Stimulated activated CD8-positive, alpha-beta memory T cell treated with anti-CD3 and anti-CD28 coated beads, Interleukin-4, amount 100 ng/mL, for 4 hours (primary cell): ENCODE measurements at places on chromosomes 13 and 19.

- DNase-seq, result no peak
Observed at GRCh38 chr13:73131247-73131646, 72.4 kb downstream of the KLF5 start.

DNA sequence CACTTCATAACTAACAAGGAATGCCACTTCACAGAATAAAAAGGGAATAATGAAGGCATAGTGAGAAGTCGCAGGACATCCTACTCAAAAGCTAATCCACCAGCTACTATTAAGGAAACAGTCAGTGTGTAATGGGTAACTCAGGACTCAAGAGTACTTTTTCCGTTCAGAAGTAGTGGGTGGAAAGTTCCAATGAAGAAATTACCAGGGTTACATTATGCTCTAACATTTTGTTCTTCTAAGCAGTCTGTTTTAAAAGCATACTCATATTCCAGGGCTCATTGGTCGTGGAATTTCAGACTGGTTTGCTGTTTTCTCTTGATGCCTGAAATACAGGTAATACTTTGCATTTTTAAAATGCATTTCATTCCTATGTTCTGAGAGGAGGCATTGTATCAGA is 222.4 kb upstream of the IRS2 start:
- no peak for DNase-seq

GRCh38 chr13:100789025-100789424 is 114.4 kb upstream of the TMTC4 start:
- DNase-seq, result no peak

GRCh38 chr13:99955107-99955746 is 16.3 kb downstream of the ZIC5 start:
- DNase-seq, result no peak

GRCh38 chr13:113672002-113672651 is 5.1 kb downstream of the GRK1 start:
- no peak for DNase-seq

DNA sequence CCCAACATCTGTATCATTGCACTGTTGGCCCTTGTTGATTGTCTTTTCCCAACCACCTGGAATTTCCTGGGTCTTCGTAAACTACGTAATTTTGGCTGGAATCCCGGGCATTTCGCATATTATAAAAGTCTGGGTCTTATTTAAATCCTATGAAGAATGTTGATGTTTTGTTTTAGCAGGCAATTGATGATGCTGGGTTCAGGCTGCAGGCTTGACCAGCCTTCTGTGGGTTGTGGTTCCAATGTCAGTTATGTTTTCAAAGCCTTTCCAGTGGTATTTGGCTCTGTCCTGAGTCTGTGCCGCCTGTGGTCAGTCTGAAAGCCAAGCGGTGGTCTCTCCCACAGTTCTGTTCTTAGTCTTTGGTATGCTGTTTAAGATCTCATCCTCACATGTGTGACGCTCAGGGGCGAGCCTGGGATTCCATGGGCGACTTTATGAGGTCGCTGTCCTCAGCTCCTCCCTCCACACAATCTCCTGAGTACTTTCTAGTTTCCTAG is 12.4 kb downstream of the SLC35E1 start:
- no peak for DNase-seq

DNA sequence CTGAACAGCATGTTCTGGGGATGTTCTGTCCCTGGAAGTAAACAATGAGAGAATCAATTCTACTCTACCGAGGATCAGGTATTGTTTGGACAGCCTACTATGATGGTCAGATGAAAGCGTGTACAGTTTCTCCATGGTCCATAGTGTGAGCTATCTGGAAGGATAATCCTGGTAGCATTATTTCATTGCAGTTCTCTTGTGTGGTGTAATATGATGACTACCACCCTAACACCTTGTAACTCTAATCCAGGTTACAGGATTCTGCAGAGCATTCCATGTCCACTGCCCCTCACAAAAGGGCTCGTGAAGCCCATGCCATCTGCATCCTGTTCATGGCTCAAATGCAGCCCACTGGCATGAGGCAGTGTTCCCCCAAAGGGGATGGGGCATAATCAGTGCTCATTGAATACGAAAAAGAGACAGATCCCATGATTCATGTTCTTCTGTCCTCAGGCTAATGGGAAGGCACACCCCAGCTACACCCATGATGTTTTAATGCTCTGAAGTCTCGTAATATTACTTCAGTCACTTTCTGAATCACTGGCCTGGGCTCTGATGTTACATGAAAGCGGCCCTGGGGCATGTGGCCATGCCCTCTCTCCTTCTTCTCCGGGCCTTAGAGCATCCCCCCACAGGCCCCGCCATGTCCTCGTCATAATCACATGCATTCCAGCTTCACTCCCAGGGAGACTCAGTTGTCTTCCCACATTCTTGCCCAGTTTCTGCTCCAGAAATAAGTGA is 68.4 kb downstream of the HSPH1 start:
- no peak for DNase-seq

- no peak for DNase-seq
Observed at GRCh38 chr13:98398581-98398980, 178.3 kb downstream of the STK24 start.

- no peak for DNase-seq
Observed at GRCh38 chr19:615619-616018, 17.7 kb downstream of the POLRMT start.

DNA sequence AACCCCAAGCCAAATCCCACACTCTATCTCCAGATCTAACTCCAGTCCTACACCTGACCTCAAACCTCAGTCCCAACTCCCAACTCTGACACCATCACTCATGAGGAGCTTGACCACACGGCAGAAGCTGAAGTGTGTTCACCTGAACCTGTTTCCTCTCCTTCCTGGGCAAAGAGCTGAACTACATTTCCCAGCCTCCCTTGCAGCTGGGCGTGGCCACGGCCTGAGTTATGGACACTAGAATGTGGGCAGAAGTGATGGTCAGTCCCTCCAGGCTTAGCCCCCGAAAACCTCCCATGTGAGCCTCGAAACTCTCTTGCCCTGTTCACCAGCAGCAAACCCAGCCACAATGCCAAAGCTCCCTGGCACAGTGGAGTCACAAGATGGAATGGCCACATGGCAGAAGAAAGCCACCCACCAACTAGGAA is 19.5 kb upstream of the MEIS3 start:
- DNase-seq, result no peak

DNA sequence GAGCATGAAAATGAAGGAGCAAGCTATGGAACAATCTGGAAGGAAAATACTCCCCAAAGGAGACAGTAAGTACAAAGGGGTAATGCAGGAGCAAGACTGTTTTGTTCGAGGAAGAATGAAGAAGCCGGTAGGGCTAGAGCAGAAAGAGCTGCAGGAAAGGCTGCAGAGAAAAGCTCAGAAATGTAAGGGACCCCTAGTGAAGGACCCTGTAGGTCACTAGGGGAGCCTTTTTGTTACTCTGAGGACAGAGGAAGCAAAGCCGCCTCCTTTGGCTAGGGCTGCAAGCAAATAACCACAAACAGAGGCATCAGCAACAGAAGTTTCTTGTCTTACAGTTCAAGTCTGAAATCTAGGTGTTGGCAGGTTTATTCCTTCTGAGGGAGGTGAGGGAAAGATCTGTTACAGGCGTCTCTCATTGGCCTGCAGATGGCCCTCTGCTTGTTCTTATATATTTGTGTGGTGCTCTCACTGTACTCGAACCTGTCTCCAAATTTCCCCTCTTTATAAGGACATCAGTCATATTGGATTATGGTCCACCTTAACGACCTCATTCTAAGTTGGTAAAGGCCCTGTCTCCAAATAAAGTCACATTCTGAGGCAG is 362.3 kb downstream of the COG6 start:
- DNase-seq, result no peak

DNA sequence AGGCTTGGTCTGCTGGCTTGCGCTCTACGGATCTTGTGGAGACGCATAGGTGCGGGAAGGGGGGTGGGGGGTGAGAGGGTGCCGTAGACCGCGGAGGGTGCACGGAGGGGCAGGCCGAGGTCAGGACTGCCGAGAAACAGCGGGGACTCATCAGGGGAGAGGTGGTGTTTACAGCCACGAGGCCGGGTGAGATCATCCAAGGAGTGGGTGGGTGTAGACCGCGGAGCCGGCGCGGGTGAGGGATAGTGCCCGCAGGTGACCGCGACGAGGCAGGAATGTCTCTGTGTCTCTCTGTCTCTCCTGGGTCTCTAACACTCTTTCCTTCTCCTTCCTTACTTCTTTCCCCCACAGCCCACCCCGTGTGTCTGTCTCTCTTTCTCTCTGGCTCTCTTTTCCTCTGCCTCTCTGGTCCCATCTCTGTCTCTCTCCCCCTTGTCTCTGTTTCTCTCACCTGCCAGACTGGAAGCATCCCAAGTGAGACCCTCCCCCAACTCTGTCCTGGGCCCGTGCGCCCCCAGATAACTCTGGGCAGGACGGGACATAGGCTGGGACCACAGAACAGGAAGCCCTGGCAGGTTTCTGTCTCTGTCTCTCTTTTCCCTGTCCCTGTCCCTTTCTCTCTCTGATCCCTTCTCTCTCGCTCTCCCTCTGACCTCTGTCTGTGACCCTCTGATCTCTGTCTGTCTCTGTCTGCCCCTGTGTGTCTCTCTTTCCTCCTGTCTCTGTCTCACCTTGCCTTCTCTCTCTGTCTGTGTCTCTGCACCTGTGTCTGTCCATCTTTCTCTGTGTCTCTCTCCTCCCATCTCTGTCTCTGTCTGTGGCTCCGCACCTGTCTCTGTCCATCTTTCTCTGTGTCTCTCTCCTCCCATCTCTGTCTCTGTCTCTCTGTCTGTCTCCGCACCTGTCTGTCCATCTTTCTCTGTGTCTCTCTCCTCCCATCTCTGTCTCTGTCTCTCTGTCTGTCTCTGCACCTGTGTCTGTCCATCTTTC is 1.8 kb upstream of the KLK4 start:
- DNase-seq, result no peak

DNA sequence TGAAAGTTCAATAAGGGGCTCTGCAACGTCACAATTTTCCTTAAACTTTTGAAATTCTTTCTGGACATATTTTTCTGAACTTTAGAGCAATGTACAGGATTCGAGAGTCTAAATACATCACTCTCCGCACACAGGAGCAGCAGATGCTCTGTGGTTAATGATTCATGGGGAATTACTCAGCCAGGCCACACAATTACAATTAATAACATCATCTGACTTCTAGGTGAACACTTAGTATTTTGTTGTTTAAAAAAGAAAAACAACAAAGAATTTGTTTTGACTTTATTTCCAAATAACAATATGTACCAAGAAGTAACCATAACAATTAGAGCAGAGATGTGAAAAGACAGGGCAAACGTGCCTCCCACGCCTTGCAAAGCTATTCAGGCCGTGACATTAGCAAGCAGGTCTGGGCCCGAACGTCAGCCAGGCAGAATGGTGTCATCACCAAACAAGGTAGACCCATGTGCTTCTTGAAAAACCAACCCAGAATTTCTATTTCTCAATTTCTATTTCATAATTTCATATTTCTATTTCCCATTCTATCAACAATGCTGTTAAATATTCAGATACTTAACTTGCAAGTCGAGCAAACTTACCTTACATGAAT is 236.3 kb downstream of the COL4A1 start:
- DNase-seq, result no peak

DNA sequence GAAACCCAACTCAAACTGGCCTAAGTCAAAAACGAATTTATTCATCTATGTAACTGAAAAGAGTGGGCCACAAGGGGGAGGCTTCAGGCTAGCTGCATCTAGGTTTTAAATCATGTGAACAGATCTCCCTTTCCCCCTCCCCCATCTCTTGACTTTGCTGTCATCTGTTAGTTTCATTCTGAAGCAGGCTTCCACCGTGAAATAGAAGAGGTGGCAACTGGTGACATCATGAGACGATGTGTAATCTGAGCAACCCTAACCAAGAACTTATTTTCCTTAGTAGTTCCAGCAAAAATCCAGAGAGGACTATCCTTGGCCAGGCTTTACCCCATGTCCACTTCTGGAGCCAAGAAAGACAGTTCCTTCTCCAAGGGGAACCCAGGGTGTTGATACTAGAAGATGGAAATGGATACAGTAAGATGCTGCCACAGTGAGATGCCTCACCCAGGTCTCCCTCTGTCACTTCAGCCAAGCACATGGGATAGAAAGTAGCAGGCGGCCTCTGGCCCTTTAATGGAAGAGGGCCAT is 9.4 kb downstream of the SAMD4B start:
- no peak for DNase-seq

GRCh38 chr13:40629678-40630384 is 36.6 kb downstream of the FOXO1 start:
- DNase-seq, result no peak

DNA sequence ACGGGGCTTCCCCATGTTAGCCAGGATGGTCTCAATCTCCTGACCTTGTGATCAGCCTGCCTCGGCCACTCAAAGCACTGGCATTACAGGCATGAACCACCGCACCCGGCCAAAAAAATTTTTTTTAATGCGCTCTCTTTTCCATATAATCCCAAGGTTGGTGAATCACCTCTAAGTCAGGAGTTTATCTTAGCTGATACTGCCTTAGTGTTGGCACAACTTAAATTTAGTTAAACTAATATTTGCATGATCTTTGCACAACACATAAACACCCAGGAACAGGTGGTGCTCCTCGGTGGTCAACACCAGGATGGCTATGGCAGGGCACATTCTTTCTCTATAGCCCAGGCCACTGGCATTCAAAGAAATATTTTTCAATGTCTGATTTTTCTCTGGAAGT is 24.1 kb upstream of the PSG7 start:
- no peak for DNase-seq

GRCh38 chr13:112259511-112259910 is 116.6 kb upstream of the SPACA7 start:
- no peak for DNase-seq

DNA sequence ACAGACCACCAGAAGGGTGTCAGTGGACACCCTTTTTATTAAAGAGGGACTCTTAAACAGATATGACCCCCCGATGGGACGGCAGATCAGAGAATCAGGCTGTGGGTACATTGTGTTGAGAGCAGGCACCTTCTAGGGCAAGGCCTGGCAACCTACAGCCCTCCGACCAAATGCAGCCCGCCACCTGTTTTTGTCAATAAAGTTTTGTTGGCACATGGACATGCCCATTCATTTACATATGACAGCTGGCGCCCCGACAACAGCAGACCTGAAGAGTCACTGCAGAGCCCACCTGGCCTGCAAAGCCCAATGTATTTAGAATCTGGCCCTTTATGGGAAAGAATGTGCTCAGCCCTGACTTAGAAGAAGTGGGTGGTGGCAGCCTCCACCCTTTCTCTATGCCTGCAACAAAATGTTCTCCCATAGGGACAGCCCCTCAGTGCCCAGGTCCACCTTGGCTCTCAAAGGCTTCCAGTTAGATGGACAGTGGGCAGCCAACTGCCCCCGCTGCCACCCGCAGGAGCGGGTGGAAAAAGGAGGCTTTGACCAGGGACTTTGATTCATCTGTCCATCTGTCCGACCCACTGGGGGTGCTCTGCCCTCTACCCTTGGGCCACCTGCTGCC is 184.9 kb downstream of the PTPRS start:
- no peak for DNase-seq

- DNase-seq, result no peak
Observed at GRCh38 chr19:19214159-19214490, 2.4 kb downstream of the NCAN start.

- no peak for DNase-seq
Observed at GRCh38 chr13:66751691-66752090, 478.4 kb downstream of the PCDH9 start.

- no peak for DNase-seq
Observed at GRCh38 chr19:33225458-33225926, at the start of gene SLC7A10. TSS of gene SLC7A10 (minus strand) at chr19:33225850. CDS start at chr19:33225703, 147 bp downstream.

GRCh38 chr19:3142781-3143337 is 7.0 kb downstream of the GNA15 start:
- no peak for DNase-seq
